ENCODE measurements at places on chromosomes 4 and X.

GRCh38 chr4:39526765-39527295 lies 409 bp downstream of the UGDH start:
- ATAC-seq: no peak

GRCh38 chrX:124902953-124903352 lies 416.7 kb upstream of the TEX13C start:
- no peak for ATAC-seq

GRCh38 chr4:144518181-144518895 lies 127.6 kb upstream of the HHIP start:
- ATAC-seq: no peak

- ATAC-seq: no peak
Measured at GRCh38 chrX:120755066-120755846, 120.4 kb downstream of the CT47B1 start.

DNA sequence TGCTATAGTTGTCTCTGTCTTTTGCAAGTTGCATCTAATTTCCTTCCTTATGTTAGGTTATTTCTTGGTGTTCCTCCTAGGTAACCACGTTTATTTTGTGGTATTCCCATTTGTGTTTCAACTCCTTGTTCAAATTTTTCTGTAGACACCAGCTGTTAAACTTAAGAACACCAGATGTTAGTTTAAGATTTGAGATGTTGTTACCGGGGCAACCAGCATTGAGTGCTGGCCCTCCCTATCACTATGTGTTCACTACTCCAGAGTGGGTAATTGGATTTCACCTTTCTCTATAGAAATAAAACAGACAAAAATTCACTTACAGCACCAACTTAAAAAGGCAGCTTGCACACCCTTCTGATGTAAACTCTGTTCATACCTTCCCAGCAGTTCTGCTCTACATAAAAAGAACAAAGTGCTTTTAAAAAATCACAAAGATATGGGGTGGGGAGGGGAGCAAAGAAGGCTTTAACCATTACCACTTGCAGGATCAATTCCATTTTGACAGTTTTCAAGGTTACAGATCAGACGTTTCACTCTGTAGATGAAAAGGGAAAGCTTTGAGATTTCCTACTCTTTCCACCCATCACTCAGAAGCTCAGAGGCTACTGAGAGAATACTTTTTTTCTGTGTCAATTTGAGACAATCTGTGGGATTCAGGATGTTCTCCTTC lies 82.9 kb downstream of the DKK2 start:
- no peak for ATAC-seq

GRCh38 chr4:28004520-28004919 lies 1143.9 kb downstream of the STIM2 start:
- no peak for ATAC-seq
